Activated CD8-positive, alpha-beta T cell treated with anti-CD3 and anti-CD28 coated beads for 36 hours (primary cell): ENCODE measurements at places on chromosomes 2 and 18.

- DNase-seq, result no peak
Observed at GRCh38 chr2:160376576-160376975, 117.0 kb downstream of the RBMS1 start.

GRCh38 chr2:16317211-16317830 lies 348.3 kb downstream of the CYRIA start:
- DNase-seq, result no peak

GRCh38 chr18:7415081-7415894 lies 151.8 kb upstream of the PTPRM start:
- DNase-seq, result no peak

- DNase-seq, result no peak
Observed at GRCh38 chr2:134324947-134325346, 71.1 kb downstream of the MGAT5 start.

DNA sequence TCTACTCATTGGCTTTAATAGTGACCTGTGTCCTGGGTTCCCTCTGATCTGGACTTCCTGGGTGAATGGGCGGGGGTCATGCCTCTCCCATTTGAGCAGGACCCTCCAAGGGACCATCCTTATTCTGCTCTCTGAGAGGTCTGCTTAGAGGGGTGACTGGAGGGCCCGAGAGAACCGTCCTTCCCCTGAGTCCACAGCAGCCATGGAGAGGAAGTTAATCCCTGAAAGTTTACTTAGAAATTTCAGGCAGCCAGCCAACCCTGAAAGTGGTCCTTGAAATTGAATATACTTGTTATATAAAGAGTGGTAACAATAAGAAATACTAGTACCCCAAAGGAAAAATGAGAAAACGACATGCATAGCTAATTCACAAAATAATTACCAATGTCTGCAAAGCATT lies 226.1 kb downstream of the DYSF start:
- no peak for DNase-seq

DNA sequence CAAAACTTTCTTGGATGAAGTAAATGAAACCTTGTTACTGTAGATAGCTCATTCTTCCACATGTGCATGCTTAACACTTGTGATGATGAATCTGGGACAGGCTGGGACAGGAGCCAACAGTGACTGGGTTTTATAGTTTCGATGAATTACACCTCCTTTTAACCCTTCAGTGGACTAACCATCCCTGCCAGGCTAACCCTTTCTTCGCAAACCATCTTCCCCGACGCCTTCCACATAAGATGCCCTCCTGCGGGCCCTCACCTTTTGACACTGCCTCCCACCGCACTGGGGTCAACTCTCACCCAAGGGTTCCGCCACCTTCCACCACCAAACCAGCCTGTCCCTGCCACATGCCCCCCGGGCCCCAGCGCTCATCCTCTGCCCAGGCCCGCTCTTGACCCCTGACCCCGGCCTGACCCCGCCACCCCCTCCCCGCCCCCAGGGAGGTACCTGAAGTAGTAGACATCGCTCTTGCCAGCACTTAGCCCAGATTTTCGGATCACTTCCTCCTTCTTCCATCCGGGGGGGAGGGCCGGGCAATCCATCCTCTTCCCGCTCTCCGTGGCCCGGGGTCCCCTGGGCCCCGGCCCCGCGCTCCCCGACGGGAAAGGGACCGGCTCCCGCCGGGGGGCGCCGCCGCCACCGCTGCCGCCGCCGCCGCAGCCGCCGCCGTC lies 764 bp downstream of the MBD2 start:
- DNase-seq, result peak; percentile 80

GRCh38 chr2:33406622-33407021 lies 69.8 kb upstream of the RASGRP3 start:
- no peak for DNase-seq

DNA sequence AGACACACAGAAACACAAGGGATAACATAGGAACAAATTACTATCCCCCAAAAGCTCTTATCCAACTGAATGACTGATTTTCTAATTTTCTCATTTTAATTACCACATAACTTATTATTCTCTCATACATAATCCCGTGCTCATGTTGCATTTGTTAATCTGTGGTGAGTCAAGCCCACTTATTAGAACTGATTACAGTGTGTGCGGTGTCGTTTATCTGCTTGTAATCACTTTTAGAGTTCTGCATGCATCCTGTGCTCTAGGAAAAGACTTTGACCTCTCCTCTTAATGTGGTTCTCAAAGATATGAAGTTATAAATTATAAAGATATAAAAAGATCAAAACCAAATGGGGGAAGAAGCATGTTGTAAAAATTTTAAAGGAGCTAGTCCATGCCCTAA lies 29.7 kb downstream of the CNDP1 start:
- no peak for DNase-seq

DNA sequence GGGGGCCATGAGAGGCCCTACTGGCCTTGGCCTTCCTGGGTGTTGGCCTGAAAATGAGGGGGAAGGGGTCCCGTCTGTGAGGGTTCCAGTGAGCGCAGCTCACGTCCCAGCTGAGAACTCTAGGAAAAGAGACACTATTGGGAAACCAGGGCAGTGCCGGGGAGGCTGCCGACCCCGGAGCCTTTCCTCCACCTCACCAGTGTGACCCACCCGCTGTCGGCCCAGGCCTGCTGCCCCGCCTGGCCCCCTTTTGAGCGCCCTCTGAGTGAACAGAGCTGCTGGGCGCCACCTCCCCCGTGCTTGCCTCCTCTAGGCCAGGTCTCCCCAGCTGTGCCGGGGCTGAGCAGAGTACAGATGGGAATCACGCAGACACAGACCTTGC lies 17.5 kb upstream of the ARHGEF4 start:
- no peak for DNase-seq

DNA sequence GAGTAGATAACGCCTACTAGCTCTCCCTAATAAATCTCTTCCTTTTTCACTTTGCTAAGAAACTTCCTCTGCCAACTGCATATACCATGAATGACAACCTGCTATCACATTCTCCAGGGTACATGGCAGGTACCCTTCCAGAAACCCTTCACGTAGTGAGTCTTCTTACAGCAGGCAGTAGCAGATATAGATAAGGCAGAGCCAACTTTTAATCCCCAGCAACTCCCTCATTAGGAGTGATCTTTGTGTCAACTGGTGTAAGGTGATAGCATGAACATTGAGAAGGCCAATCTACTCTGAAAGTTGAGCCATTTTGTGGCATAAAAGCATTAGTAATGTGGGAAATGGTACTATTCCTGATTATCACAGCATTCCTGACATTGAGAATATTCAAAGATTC lies 5.7 kb upstream of the STK17B start:
- DNase-seq, result no peak

GRCh38 chr18:10775026-10775425 lies 249.2 kb downstream of the NAPG start:
- DNase-seq, result no peak

DNA sequence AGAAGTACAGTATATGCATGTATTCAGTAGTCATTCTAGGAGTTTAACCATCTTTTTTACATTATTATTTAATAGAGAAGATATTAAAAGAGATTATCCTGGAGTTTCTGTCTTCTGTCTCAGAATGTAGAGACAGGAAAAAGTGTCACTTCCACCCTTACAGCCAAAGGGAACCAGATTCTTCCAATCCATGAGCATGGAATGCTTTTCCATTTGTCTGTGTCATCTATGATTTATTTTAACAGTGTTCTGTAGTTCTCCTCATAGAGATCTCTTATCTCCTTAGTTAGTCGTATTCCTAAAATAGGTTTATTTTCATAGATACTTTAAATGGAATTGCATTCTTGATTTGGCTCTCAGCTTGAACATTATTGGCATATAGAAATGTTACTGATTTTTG lies 959.5 kb upstream of the PIK3C3 start:
- DNase-seq, result no peak

DNA sequence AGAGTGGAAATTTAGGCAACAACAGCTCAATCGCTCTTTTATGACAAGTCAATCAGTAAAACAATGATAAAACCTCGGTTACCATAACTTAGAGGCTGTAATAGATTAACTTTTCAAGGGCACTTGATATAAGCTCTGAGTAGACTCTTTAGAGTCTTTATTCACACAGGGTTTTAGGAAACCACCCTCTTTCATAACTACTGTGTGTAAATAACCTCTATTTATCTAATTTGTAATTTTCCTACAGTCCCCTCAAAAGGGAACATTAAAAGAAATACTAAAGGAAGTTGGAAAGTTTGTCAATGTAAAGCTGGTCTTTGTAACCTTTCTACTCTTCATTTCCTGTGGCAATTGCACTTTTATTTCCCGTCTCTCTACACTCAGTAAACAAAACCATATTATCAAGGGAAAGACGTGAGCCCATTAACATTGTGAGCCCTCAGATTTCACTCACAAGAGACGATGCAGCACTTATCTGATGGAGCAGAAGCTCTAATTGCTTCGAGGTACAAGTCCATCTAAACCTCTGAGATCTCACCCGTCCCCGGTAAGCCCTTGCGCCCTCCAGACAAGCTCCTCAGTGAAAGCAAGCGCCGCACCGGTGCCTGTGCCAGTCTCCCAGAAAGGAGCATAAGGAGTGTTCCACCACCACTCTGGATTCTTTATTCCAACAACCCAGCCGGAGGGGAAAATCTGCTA lies 1.1 kb upstream of the HOXD1 start:
- peak; percentile 6 for DNase-seq

DNA sequence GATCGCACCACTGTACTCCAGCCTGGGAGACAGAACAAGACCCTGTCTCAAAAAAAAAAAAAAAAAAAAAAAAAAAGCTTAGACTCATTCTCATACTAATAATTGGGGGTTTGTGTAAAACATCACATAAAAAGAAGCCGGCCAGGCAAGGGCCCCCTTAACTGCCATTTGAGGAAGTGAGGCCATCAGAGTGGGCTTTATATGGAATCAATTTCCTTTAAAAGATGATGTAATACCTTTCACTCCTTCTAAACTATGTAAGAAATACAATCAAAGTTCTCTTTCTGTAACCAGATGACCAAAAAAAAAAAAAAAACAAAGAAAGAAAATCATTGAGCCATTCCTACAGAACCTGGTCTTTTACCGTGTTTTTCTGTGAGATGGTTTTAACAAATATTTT lies 13.1 kb upstream of the GPR55 start:
- no peak for DNase-seq

- no peak for DNase-seq
Observed at GRCh38 chr2:105509269-105510086, 110.6 kb upstream of the FHL2 start.
